ENCODE measurements at places on chromosomes 12 and 14.

DNA sequence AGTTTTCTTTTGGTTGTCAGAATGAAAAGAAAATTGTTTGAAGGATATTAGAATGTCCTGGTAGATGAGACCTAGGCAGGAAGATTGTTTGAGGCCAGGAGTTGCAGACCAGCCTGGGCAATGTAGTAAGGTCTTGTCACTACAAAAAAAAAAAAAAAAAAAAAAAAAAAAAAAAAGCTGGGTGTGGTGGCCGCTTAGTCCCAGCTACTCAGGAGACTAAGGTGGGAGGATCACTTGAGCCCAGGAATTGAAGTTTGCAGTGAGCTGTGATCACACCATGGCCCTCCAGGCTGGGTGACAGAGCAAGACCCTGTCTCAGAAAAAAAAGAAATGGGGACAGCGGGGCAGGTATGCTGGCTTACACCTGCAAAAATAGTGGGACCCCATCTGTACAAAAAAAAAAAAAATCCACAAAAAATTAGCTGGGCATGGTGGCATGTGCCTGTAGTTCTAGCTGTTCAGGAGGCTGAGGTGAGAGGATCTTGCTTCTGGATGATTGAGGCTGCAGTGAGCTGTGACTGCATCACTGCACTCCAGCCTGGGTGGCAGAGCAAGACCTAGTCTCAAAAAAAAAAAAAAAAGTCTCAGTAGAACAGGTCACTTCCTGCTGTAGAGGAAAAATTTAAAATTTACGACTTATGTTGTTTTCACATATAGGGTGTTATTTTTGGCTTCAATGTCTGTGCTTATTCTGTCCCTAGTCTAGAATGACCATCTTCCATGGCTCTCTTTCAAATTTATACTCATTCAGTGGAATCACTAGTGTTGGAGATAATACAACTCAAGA, 70.7 kb downstream of the PPHLN1 start:
- DNase-seq: peak; percentile 21

DNA sequence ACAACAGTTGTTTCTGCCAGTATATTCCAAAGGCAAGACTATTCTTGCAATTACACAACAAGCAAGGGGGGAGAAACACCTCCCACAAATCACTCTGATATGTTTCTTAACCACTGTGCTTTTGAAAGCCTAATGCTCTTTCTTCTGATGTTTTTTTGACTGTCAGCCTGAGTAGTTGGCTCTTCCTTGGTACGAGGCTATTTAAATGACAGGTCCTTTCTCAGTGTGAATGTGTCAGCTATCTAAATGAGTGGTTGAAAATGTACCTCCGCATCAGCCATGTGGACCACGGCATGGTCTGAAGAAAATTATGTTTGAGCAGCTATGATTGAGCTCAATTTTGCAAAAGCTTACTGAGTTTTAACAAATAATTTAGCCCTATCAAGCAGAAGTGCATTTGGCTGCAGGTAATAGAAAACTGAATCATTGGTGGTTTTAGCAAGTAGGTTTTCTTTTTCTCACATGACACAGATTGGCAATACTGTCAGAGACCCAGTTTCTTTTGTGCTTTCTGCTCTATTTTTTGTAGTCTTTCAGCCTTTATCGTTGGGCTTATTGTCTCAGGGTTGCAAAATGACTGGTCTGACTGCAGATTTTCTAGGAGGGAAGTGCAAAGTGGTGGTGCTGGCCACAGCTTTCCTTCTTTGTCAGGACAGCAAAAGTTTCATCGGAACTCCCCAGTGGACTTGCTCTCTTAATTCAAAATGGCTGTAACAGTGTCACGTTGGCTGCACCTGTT, 162.8 kb downstream of the RGS6 start:
- no peak for DNase-seq

GRCh38 chr12:31599053-31599452, 8.1 kb upstream of the DENND5B start:
- DNase-seq: no peak

DNA sequence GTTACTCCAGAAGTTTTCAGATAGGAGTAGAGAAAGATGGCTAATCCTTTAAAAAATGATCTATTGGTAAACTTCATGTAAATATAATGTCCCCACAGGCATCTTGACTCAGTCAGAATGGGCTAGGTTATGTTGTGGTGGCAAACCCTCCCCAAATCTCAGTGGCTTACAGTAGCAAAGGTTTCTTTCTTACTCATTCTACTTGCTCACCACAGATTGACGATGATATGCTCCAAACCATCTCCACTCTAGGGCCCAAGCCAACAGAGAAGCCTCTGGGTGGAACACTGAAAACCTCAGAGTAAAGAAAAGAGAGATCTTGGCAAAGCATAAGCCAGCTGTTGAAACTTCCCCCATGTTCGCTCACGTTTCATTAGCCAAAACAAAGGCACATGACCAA, 146.4 kb downstream of the EMP1 start:
- peak; percentile 97 for DNase-seq
